ENCODE measurements at places on chromosomes 5 and 9. TPM values are rescaled to one million over a fixed set of nuclear protein-coding genes. Genes with fewer than 3 reads are reported as not detected.

Gene PCDHA9
- 3.8 TPM for total RNA-seq

DNA sequence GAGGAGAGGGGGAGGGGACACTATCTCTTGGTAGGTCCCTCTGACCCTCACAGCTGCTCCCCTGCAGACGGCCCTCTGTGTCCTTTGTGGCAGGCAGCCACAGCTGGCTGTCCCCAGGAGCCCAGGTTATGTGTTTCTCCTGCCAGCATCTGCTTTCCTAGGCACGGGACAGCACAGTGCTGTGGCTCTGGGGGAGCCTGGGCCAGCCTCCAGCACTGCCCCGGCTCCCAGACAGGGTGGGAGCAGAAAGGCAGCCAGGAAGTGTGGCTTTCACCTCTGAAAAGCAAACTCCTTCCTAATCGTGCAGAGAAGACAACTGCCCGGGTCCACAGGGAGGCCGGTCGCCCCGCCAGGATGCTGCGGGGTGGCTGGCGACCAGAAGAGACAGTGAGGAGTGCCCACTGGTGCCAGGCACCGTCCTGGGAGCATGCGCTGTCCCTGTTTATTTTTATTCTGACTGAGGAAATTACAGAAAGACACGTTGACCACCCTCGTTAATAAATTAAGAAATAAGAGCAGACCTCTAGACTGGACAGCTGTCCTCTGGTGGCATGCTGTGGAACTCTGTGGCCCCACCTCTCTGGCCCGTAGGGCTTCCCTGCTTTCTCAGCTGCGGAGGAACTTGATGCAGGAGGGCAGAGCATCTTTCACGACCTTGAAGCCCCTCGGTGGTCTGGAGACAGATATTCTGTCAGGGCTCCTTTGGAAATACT is 240.3 kb downstream of the FANCC start:
- DNase-seq = no peak

DNA sequence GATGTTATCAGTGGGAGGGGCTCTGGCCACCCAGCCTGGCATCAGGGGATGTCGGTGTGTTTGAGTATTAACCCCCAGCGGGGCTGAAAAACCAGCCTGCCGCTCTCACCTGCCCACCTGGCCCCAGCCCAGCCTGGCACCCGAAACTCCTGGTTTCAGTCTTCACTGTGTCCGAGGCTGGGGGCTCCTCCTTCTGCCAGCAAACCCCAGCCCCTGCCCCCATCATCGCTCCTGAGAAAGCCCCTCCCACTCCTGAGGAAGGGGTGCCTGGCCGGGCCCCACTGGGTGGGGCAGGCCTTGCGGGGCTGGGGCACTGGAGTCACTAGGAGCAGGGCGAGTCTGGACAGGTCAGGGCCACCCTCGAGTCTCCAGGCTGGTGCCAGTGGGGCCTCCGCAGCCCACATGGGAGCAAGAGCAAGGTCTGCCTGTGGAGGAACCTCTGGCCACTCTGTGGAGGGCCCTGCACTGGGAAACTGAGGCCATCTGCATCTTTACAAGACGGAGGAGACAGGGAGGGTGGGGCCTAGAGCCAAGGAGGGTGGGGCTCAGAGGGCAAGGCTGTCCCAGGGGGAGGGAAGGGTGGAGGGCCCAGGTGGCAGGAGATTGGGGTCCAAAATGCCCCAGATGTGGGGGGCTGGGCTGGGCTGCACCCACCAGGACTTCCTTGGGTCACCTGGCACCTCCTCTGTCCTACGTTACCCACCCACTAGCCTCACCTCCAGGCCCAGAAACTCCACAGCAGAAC is 51.5 kb upstream of the NOTCH1 start:
- no peak for DNase-seq

DNA sequence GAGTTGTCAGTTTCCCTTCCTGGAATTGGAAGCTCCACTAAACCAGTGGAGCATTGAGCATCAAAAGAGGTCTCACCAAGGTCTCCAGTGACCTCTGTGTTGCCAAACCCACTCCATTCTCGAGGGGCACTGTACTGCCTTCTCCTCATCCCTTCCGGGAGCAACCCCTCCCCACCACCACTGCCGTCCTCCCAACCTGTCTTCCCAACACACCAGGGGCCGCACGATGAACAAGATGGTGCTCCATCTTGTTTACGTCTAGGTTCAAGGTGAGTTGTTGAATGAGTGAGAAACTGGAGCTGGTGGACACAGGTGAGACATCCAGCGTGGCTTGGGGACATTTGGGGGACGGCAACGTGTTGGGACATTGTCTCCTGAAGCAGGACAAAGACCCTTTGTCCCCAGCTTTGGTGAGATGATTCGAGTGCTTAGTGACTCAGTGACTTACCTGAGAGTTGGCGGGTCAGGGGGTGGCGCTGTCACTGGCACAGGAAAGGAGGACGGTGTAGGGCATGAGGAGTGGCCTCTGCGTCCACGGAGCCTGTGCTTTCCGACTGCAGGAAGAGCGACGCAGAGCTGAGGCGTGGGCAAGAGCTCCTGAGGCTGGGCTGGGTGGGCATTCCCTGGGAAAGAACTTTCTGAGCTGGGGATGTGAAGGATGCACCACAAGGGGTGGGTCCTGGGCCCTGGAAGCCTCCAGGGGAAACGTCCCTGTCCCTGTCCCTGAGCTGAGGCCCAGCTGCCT is 44.8 kb upstream of the RNU6ATAC start:
- DNase-seq = no peak

DNA sequence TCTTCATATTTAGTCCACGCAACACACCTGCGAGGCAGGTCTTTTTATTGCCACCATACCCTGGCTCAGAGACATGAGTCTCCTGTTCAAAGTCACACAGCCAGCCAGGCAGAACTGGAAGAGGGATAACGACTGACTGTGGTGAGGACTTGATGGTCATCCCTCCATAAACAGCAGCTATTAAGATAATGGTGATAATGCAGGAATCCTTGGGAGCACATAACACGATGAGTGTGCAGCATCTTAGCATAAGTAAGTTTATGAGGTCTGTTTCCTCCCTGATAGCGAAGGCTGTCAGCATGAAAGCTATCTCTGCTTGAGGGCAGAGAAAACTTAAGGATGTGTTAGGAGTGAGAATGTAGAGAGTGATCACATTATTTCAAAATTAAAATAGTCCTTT is 30.9 kb downstream of the KCTD16 start:
- no peak for DNase-seq

DNA sequence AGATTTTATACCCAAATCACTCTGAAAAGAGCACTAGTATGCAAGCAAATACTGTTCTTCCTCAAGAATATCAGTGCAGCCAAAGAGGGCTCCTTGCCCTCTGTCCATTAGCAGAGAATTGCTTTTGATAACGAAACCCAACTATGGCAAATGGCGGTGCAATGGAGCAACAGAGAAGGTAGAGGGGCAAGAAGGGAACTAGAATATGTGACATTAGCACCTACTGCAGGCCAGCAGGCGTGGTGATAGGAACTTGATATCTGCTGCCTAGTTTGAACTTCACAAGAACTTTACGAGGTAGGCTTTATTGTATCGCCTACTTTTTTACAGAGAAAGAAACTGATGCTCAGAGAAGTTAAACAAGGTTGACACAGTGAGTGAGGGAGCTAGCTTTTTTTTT is 66.1 kb downstream of the APBA1 start:
- no peak for DNase-seq

GRCh38 chr9:84123648-84124406 is 143.2 kb downstream of the RMI1 start:
- no peak for DNase-seq

GRCh38 chr9:79672236-79672635 is 100.5 kb downstream of the TLE4 start:
- DNase-seq = no peak

DNA sequence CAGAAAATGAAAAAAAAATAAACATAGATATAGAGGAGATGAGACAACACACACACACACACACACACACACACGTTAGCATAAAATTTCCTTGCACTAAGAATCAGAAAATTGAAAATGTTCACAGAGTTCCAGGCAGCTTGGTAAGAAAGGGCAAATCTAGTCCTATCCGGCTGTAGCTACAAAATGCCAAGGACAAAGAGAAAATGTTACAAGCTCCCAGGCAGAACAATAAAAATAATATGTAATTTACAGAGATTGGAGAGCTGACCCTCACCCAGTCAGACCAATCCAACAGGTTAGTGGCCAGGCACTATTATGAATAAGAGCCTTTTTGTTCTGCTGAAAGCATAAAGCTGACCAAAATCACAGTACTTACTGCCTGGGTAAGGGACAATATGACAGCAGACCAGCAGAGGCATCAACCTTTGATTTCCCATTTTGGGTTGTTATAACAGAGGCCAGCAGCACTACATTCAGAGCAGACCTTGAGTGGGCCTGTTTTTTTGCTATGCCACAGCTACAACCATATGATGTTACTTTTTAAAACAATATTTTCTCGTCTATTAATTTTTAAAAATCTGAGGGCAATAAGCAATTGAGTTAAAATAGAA is 892.6 kb downstream of the TAF11L14 start:
- DNase-seq = no peak
